Activated T-cell treated with anti-CD3 and anti-CD28 coated beads, Interleukin-2, amount 50 U/mL, for 48 hours (primary cell): ENCODE measurements at places on chromosomes 16 and 17.

DNA sequence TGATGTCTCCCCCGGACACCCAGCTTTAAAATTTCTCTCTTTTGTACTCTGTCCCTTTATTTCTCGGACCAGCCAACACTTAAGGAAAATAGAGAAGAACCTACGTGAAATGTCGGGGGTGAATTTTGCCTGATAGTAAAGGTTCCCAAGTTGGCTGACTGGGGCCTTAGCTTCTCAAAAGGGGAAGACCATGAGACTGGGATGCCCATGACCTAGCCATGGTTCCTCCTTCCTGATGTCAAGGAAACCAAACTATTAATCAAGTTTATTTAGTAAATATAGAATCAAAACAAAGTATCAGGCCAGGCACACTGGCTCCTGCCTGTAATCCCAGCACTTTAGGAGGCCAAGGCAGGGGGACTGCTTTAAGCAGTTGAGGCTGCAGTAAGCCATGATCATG is 2.4 kb upstream of the EIF1 start:
- DNase-seq, result no peak

DNA sequence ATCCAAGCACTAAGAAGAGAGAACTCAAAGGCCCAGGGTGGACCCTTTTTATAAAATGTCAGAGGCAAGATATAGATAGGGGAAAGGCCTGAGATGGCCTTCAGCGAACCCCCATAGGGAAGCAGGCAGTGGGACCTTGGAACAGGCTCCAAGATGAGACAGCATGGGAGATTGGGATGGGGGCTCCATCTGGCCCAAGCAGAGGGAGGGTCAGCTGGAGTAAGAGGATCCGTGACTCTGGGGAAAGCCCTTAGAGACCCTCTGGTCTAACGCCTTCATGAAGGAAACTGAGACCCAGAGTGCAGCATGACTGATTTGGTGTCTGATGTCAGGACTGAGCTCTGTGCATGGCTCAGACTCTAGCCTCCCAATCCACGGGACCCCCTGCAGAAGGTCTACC is 30.8 kb downstream of the C17orf100 start:
- no peak for DNase-seq

DNA sequence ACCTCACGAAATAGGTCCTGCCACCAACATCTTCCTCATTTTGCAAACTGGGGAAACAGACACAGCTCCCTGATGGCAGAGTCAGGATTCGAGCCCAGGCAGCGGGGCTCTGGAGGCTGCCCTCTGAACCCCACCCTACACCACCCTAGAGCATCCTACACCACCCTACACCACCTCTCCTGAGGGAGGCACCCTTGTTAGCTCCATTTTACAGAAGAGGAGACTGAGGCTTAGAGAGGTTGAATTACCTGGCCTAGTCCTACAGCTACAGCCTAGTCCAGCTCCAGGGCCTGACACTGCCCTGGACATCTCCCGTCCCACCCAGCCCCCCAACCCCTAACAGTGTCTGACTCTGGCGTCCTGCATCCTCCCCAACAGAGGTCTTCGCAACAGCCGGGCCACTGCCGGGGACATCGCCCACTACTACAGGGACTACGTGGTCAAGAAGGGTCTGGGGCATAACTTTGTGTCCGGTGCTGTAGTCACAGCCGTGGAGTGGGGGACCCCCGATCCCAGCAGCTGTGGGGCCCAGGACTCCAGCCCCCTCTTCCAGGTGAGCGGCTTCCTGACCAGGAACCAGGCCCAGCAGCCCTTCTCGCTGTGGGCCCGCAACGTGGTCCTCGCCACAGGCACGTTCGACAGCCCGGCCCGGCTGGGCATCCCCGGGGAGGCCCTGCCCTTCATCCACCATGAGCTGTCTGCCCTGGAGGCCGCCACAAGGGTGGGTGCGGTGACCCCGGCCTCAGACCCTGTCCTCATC is 3.2 kb upstream of the NECAB2 start:
- no peak for DNase-seq

- DNase-seq, result no peak
Observed at GRCh38 chr17:82483204-82483660, 24.7 kb downstream of the NARF start.

DNA sequence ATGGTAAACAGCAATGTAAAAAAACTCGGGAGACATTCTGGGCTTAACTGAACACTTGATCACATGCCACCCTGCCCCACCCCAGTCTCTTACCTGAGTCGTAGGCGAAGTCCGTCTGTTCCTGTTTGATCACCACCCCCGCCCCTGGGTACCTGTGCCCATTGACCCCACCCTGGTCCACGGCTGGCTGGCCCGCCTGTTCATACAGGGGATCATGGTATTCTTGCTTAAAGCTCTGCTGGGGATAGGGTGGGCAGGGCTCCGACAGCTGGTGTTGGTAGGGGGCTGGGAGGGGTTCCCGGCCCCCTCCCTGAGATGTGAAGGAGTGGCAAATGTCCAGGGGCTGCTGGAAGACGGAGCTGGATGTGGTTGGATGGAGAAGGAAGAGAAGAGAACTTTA is 13.6 kb downstream of the ETV4 start:
- no peak for DNase-seq

GRCh38 chr17:10814075-10814474 is 10.2 kb upstream of the TMEM238L start:
- no peak for DNase-seq

GRCh38 chr16:65123396-65124211 is 1.7 kb upstream of the CDH11 start:
- no peak for DNase-seq

GRCh38 chr17:68326681-68327080 is 35.4 kb downstream of the ARSG start:
- DNase-seq, result peak; percentile 43

GRCh38 chr17:16353317-16354174 is at the start of gene CENPV:
CENPV (minus strand) TSS chr17:16353469; CDS start chr17:16353436, 33 bp downstream.
- peak; percentile 80 for DNase-seq

DNA sequence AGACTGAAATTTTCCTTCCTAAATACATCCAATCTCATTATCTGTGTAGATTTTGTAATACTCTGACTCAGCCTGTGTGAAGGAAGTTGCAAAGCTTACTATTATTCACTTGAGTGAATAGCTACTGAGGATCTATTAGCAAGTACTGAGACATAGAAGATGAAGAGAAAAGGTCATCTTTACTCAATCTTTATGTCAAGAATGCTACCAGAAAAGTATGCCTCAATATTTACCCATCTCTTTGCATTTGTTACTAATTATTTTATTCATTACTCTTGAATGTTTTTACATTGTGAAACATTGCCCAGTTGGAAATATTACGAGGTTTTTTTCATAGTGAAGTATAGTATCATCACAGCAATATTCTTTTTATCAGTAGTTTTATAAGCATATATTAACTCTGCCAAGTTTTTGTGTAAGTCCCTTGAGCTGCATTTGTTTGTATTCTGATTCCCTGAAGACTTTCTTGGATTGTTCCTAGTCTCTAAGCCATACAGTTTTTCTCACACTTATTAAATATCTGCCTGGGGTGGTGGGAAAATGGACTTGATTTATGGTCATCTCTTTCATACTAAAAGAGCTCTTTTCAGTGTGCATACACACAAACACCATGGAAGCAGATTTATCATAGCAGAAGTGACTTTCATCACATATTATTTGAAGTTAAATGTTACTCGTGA is 110.4 kb downstream of the MRTFB start:
- no peak for DNase-seq

DNA sequence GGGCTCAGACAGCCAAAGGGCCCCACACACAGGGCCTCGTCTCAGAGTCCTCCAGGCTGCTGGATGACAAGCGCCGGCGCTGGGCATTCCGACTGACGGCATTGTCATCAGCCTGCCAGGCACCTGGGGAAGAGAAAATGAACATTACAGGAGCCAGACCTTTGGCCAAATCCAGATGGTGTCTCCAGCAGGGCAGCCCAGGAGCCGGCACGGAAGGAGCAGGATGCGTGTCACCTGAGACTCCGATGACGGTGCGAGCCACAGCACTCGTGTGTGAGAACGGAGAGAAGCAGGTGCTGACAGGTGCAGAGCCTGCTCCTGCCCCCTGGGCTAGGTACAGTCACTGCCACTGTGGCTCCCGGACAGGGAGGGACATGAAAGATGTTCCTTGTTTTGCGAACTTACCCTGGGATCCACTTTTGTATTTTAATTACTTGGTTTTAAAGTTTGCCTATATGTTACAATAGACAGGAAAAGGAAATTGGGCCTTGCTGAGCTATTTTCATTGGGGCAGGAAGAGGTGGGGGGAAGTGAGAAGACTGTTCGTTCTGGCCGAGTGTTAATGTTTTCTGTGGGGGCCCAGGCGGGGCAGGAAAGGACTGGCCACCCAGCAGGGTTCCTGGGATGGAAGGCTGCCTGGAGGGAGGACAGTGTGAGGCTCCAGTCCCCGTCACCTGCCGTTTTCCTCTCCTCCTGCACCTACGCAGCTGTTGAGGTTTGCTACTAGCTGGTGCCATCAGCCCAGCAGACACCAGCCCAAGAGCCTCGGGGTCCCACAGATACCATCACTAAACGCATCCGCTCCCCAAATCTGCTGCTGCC is 4.4 kb upstream of the FOXJ1 start:
- DNase-seq, result no peak

DNA sequence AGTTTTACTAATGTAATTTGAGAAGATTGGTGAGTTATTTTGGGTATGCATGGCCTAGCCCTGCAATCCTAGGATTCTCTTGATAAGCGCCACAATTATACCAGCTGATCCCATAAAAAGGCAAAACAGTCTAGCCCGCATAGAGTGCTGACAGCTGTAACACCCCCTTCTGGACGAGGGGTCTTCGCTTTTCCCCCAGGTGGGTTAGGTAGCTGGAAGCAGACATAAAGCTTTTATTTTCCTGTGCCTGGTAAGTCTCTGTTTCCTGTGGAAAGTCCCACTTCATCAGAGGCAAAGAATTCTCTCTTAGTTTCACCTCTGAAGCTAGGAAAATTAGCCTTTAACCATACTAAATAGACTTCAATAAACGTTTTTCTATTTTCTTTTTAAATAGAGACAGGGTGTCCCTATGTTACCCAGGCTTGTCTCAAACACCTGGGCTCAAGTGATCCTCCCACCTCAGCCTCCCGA is 108.3 kb downstream of the YPEL2 start:
- no peak for DNase-seq

DNA sequence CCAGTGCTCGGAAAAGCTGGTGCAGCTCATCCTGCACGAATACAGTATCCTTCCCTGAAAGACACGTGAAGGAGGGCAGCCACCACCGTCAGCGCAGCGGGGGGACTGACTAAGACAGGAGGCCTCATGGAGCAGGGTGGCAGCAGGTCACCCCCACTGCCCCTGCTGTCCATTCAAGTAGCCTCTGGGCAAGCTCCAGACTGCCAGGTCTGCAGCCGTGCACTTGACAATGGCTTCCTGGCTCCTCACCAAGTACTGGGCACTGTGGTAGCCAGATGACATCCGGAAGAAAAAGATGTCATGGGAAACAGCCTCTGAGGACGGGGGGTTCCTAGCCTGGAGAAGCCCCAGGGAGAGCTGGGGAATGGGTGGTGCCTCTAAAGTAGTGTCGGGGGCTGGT is 7.9 kb upstream of the MYO15A start:
- no peak for DNase-seq

DNA sequence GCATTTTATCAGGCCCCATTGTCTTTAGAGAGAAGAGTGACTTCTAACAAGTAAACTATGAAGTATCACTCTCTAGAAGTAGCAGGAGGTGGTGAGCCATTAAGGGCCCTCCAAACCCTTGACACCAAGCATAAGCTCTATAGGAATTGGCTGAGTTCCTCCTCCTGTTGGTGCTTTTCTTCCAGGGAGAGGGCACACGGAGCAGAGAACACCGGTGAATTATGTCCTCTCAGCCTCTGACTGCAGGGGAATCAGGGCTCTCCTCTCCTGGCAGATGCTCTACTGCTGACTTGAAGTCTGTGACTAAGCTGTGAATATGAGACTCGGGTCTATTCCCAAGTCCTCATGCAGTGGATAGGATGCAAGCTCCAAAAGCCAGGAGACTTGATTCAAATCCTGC is 32.3 kb downstream of the CHD9 start:
- no peak for DNase-seq

DNA sequence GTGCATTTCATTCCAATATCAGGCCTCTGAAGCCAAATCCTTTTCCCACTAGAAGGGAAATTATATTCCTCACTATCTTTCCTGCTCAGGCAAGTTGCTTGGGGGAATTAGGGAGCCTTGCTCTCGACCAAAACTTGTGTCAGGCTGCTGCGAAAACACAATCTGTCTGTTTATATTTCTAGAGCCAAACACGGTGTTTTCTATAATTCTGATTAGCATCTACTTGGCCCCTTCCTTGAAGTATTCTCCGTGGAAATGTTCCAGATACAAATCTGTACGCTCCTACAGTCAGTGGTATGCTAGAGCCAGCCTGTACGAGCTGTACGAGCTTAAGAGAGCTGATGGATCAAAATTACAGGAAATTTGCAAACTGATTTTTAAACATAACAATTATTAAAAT is 299.3 kb upstream of the SALL1 start:
- no peak for DNase-seq

DNA sequence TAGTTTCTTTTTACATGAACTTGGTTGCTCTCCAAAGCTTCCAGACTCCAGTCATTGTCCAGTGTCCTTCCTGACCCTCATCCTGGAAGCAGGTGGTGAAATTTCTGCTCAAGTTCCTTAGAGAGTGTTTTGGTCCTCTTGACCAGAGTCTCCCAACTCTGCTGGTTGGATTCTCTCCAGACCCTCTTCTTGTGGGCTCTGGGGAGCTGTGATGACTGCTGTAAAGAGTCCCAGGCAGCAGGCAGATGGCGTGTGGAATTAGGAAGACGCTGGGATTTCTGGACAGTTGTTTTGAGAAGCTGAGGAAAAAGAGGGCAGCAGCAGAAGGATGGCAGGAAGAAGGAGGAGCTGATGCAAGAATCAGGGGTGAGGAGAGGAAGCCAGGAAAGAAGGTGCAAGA is 1.6 kb upstream of the SEZ6 start:
- no peak for DNase-seq
